ENCODE measurements at places on chromosomes 2 and 18. TPM values are rescaled to one million over a fixed set of nuclear protein-coding genes. Genes with fewer than 3 reads are reported as not detected.

- DNase-seq, result no peak
Measured at GRCh38 chr2:74836675-74837401, 2.9 kb downstream of the HK2 start.

The CCL20 gene
- polyA plus RNA-seq, result 0.49 TPM

GRCh38 chr2:26587994-26588393, 53.2 kb downstream of the CIB4 start:
- no peak for DNase-seq

The TUBB6 gene
- 224 TPM for polyA plus RNA-seq

The CIB4 gene
- polyA plus RNA-seq, result not detected

DNA sequence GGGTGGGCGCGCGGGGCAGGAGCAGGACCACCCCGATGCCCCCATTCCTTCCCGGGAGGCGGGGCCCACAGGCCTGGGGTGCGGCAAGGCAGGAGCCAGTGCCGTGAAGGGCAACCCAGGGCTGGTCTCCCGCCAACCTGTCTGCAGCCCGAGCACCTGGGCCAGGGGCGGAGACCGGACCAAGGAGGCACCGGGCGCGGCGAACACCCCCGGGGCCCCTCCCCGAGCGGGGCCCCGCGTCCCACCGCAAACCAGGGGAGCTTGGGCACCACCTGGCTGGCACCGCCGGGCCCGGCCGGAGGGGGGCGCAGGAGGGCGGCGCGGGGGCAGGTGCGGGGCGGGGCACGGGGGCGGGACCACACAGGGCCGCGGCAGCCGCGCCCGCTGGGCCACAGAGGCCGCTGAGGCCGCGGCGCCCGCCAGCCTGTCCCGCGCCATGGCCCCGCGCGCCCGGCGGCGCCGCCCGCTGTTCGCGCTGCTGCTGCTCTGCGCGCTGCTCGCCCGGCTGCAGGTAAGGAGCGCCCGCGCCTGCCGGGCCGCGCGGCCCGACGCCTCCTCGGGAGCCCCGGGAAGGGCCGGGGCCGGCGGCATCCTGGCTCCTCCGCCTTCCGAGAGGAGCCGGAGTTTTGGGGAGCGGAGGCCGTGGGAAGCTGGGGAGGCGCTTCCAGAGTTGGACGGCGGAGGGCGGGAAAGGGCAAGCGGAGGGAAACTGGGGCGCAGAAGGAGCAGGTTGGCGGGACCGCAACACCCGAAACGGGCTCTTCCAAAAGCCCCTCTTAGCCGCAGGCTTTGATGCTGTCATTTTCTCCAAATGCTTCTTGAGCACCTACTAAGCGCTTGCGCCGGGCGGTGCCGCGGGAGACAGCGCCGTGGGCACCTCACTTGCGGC, at the start of gene TNFRSF11A:
TSS of gene TNFRSF11A (plus strand) at position 394 of the 889 bp plus-strand sequence. CDS start at position 437, 43 bp downstream.
- no peak for DNase-seq

- no peak for DNase-seq
Measured at GRCh38 chr18:55731594-55732042, 143.6 kb upstream of the TCF4 start.

DNA sequence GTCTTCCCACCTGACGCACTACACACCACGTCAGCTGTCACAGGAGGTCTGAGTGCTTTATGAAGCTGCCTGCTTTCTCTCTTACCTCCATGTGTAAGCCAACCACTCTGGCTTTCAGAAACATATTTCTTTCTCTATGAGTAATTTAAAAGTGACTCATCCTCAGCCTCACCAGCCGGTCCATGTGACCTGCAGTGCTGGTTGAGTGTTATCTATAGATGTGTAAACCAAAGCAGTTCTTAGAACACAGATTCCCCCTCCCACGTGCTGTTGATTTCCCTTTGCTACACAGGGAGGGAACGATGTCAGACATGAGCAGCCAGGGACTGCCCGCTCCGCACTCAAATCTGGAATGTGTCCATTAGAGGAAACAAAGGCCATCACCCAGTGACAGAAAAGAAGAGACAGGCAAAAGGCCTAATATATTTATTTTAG, 157.8 kb downstream of the BCL2 start:
- no peak for DNase-seq

The KHK gene
- polyA plus RNA-seq, result 1.9 TPM

GRCh38 chr2:237530472-237531433, 35.6 kb upstream of the PRLH start:
- DNase-seq, result no peak

The RAB31 gene
- 27.1 TPM for polyA plus RNA-seq
